AML-193 (cell line): ENCODE measurements at places on chromosomes 11 and 22.

DNA sequence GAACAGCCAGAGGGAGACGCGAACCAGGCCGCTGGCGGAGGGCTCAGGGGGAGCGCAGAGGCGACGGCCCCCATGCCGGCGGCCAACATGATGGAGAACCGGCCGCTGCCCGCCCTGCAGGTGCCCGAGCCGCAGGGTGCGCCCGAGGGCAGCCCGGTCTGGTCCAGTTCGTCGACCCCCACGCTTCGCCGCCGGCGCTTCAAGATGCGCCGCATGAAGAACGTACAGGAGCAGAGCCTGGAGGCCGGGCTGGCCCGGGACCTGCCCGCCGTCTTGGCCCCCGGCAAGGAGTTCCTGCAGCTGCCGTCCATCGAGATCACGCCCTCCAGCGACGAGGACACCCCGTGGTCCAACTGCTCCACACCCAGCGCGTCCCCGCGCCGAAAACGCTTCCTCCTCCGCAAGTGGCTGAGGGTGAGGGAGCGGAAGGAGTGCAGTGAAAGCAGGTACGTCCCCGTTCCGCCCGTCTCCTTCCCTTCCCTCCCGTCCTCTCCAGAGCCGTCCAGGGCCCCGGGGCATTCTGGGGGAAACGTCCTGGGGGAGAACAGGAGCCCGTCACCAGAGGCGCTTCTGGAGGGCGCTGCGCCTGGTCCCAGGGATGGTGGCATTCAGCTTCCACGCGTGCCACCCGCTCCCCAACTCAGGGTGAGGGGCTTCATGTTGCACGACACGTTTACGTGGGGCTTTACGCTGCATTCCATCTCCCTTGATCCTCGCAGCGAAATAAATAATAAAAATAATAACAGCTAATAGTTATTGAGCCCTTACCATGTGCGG is 840 bp downstream of the GRAMD1B start:
- peak; percentile 90 for DNase-seq

- DNase-seq, result no peak
These were observed 12.0 kb upstream of the PHLDA2 start for GRCh38 chr11:2940921-2941821.

GRCh38 chr11:19370100-19370861 is 129.5 kb upstream of the E2F8 start:
- DNase-seq, result no peak

GRCh38 chr11:129698212-129698611 is 117.4 kb upstream of the TMEM45B start:
- DNase-seq, result peak; percentile 14

- peak; percentile 29 for DNase-seq
These were observed 2.1 kb downstream of the UBE2L3 start for GRCh38 chr22:21569459-21570170.
